Caki2 (cell line): ENCODE measurements at places on chromosomes 12 and 14. TPM values are rescaled to one million over a fixed set of nuclear protein-coding genes. Genes with fewer than 3 reads are reported as not detected.

Gene C12orf50
- not detected in 2 replicates for total RNA-seq

DNA sequence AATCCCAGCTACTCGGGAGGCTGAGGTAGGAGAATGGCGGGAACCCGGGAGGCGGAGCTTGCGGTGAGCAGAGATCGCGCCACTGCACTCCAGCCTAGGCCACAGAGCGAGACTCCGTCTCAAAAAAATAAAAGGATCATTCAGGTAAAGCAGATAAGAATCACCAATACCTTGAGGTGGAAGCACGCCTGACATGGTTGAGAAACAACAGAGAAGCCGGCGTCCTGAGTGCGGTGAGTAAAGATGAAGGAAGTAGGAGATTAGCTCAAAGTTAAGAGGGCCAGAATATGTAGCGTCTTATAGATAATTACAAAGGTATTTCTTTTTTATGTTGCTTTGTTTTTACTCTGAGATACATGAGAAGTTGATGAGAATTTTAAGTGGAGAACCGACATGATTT lies 14.7 kb downstream of the CLEC7A start:
- no peak for DNase-seq

GRCh38 chr12:32761716-32762115 lies 6.0 kb upstream of the YARS2 start:
- no peak for DNase-seq

GRCh38 chr12:119154435-119154818 lies 24.3 kb upstream of the HSPB8 start:
- DNase-seq: no peak

- DNase-seq: no peak
Measured at GRCh38 chr12:104579718-104580495, 123.2 kb downstream of the CHST11 start.

- DNase-seq: no peak
Measured at GRCh38 chr14:77098529-77099353, 683 bp downstream of the CIPC start.

DNA sequence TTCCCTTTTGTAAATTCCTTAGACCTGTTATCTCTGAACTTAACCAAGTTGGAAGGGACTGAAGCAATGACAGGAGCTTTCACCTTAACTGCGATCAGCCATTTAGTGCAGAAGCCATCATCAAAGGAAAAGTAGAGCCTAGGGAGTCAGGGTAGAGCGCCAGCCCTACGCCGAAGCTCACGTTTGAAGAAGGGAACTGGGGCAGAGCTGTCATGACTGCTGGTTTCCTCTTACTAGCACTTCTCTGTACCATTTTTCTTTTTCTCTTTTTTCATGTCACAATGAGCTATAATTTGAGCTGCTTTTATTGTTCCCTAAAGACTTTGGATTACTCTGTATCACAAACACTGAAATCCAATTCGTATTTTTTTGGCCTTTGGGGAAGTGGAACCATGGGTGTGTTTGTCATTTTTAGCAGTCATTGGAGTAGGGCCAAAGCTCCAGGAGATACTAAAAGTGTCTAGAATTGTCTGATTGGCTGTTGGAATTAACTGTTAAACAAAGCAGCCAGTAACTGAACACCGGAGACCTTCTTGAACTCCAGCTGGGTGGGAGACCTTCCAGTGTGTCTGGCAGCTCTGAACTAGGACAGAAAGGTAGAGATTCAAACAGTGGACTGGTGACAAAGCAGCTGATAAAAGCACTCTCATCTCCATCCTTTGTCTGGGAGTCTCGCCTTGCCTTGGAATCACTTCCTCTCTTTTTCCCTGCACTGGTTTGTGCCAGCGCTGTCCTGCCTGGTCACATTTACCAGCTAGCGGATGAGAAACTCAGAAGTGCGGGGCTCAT lies 9.1 kb downstream of the MTRFR start:
- no peak for DNase-seq
